Renal pelvis (tissue), 12 donors: ENCODE measurements at places on chromosomes 13 and 19.

GRCh38 chr13:100330662-100331061, 241.8 kb downstream of the PCCA start:
- DNase-seq, result no peak

DNA sequence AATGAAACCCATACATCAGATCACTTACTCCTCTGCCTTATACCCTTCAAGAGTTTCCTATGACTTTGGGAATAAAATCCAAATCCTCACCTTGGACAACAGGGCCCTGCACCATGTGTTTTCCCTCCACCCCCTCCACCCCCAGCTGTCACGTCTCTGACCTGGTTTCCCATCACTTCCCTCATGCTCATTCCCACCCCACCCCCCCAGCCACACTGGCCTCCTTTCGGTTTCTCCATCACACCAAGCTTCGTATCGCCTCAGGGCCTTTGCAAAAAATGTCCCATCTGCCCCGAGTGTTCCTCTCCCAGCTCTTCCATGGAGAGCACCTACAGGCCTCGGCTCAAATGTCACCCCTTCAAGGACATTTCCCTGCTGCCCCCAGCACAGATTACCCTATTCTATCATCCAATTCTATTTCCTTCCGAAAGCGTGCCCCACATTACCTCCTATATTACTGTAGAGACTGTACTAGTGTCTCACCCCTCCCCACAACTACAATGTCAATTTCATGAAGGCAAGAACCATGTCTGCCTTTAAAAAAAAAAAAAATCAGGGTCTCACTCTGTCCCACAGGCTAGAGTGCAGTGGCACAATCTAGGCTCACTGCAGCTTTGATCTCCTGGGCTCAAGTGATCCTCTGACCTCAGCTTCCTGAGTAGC, 16.8 kb upstream of the FFAR2 start:
- no peak for DNase-seq

DNA sequence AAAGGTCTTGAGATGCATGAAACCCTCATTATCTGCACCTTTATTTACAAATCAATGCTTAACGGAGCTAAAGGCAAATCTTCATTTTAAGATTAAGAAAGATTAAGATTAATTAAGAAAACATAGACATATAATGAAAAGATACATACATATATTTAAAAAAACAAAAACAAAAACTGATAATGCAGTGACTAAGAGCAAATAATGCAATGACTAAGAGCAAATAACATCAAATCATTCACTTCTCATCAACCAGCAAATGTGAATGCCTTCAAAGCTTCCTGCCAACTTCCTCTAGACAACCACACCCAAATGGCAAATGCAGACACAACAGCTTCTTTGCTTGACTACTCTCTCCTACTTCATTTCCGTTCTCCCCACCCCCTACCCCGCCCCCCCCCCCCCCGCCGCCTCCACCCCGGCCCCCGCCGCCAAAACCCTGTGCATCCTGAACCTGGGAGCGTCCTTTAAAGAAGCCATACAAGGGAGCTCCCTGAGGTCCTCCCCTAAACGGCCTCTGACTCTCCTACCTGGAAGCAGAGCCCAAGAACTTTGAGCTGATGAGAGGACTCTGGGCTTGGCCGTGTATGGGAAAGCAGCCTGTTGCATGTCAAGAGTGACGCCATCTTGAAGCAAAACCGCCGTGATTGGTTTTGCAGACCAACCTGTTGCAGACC, 24.5 kb downstream of the TEX101 start:
- no peak for DNase-seq

DNA sequence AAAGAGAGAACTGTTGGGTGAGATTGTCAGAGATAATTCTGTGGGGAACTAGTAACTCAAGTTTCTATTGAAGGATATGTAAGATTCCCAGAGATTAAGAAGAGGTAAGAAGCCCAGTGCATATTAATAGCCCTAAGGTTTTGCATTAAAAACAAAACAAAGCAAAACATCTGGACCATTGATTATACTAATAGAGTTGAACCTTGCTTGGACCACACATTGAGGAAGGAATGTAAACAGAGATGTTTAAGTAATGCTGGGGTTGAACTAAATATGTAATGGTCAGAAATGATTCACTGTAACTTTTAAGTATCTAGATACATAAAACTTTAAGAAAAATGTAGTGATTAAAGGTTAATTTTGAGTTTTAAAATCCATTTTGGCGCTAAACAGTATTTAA, 1770.0 kb downstream of the PCDH9 start:
- no peak for DNase-seq

- no peak for DNase-seq
Observed at GRCh38 chr13:92513672-92514071, 712.9 kb upstream of the GPC6 start.

GRCh38 chr13:57569986-57570385, 61.6 kb upstream of the PCDH17 start:
- DNase-seq, result no peak

GRCh38 chr13:20713014-20713376, 9.5 kb downstream of the IL17D start:
- no peak for DNase-seq

- no peak for DNase-seq
Observed at GRCh38 chr19:19493841-19494546, 21.4 kb downstream of the TSSK6 start.
